ENCODE measurements at places on chromosomes 6 and 20.

DNA sequence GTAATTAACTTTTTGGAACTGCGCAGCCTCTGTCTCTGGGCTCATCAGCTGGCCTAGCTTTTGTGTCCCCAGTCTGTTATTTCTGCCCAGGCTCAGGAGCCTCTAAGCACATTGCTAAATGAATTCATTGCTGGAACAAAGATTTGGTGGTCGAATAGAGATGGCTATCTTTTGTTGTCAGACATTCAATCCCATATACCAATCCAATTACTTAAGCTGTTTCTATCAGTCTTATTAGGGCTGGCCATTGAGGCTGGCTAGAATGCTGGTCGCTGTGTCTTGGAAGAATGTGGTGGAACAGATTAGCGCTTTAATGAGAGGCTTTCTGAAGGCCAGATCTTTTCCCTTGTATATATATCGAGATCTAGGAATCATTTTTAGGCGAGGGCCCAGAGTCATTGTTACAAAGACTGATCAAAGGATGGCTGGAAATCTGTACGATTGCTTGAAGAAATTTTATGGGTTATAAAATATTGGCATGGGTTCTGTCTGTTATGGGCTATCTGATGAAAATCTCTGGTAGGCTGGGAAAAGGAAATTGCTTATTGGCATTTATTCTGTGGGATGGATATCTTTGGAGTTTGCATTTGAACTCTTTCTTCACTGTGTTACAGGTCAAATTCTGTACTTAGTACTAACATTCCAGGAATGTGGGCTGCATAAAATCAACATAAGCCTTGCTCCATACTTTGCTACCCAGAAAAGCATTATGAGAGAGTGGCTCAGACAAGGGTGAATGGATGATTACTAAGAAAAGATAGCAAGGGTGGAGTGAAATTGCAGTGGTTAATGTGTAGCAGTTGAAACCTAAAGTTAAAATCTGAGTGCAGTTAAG lies 34.8 kb upstream of the JAG1 start:
- DNase-seq, result no peak

GRCh38 chr20:23198815-23199214 lies 112.7 kb upstream of the CD93 start:
- DNase-seq, result no peak

- DNase-seq, result no peak
Observed at GRCh38 chr6:93550551-93551276, 131.4 kb upstream of the EPHA7 start.

- no peak for DNase-seq
Observed at GRCh38 chr20:17137692-17138091, 89.1 kb upstream of the PCSK2 start.

DNA sequence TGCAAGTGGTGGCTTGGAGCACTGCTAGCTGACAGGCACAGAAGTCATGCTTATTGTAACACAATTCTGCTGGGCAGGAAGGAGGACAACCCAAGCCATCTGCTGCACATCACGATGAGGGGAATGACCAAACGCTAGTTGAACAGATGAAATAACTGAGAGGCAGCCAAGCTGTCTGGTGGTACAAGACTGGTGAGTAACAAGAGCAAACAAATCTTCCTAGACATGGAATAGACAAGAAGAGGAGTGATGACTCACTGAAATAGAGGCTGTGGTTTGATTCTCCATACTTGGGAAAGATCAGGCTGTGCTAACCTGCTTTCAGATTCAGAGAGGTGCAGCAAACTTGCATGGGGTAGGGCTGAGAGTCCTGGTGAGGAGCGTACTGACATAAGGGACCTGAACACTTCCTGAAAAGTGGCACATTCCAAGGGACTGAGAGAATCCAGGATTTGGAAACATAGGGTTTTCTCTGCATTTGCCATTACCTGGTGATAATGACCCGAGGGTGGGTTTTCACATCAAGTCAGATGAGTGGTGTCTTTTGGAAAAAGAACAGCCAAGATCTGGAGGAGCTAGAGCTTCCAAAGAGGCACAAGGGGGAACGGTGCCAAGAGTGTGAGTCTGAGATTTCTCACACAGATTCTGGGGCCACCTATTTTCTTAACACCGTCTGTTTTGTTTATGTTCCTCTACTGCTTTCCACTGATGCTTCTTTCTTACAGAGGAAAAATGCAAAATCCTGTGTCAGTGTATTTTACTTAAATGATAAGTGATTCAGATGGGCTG lies 60.0 kb downstream of the PRL start:
- no peak for DNase-seq

DNA sequence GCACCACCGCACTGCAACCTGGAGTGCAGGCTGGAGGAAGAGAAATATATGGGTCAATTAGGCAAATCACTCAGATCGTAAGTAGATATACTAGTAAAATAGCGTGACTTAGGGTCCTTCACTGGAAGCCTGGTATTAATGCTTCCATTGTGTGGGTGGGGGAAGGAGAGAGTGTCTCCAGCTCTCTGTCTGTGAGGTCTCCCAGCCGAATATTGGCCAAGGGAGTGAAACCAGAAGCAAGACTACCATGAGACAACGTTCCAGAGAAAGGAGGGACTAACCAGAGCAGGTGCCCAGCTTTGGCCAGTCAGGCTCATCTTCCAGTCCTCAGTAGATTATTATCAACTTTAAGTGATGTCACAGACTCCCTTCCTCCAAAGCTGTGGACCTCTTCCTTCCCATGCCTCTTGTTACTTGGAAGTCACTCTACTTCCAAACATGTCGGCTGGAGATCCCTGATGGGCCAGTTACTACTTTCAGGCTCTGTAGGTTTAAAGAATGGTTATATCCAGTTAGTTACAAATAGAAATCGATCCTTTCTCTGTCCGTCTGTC lies 28.8 kb downstream of the MTHFD1L start:
- no peak for DNase-seq

DNA sequence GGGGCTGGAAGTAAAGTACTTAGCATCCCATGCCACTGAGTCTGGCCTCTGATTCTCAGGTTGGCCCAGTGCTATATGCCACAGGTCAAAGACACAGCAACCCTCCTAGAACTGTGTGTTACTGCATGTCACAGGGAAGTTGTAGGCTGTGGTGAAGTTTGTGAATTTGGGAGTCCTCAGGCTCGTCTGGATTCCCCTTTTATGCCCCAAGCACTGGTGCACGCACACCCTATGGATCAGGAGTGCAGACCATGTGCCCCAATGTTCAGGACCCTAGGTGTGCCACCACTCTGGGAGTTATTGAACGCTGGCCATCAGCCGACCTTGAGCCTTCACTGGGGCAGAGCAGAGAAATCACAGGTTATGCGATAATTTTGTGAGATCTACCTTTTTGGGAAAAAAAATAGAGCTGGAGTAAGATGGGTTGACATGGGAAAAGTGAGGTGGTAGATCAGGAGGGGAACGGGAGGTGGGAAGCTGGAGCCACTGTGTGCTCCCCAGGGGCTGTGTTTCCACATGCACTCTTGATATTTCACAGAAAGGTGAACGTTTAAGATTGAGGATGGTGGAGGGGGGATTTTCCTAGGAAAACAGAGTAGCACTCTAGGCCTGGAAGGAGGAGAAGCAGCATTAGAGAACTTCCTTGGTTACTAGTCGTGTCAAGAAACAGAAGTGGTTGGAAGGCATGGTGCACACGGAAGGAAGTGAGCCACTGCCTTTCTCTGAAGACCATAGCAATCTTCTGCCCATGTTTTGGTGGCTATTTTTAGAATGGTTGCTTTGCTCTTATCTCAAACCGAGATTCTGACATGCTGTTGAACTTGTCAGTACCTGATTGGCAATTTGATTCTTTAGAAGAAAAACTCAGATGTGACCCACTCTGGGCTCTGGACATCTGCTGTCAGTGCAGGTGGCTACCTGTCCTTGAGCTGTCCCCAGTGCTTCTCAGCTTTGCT lies 44.1 kb downstream of the DUSP22 start:
- no peak for DNase-seq
